ENCODE measurements at places on chromosomes 11 and 22.

DNA sequence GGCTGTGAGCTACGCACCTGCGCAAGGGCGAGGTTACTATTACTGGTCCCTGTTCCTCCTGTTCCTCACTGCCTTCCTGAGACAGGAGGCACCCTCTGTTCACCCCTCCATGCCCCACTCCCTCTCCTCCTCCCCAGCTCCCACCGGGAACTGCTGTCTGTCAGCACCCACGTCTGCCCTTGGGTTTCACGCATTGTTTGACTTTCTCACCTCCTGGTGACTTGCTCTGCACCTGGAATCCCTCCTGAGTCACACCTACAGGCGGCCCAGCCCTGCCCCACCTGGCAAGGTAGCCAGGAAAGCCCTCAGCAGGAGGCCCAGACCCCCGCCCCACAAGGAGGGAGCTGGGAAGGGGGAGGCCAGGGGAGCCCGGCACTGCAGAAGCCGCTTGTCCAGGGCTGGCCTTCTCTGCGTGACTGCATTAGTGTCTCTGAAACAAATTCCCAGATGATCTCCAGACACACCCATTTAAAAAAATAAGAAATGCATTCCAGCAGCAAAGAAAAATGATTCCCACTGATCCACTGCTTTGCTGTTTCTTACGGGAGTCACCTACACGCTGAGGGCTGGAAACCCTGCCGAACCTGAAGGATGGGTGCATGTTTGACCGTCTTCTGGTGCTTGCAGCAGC lies 86.4 kb downstream of the CELSR1 start:
- no peak for DNase-seq

- no peak for DNase-seq
These were observed 9.5 kb downstream of the YPEL1 start for GRCh38 chr22:21725956-21726649.

- DNase-seq = no peak
These were observed 49.4 kb downstream of the SMIM38 start for GRCh38 chr11:69204941-69205742.

DNA sequence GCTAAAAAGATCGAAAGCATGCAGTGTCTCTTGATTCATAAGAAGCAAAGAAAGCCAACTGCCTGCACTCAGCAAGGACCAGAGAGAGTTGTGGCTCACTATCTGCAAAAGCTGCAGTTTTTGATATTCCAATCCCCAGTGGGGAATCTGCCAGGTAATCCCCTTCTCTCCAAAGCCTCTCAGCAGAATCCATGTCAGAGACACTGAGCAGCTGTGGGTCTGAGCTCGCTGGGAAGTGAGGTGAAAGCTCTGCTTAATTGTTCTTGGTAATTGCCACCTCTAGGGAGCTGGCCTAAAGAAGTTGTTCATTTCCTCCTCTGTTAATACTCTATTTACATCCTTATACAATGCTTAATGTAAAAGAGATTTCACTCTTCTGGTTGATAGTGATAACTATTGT lies 261.3 kb upstream of the LRRC4C start:
- DNase-seq = no peak

GRCh38 chr11:78045851-78046485 lies 17.7 kb upstream of the THRSP start:
- DNase-seq = peak; percentile 35

- no peak for DNase-seq
These were observed 22.7 kb downstream of the OOSP3 start for GRCh38 chr11:59901306-59901705.

DNA sequence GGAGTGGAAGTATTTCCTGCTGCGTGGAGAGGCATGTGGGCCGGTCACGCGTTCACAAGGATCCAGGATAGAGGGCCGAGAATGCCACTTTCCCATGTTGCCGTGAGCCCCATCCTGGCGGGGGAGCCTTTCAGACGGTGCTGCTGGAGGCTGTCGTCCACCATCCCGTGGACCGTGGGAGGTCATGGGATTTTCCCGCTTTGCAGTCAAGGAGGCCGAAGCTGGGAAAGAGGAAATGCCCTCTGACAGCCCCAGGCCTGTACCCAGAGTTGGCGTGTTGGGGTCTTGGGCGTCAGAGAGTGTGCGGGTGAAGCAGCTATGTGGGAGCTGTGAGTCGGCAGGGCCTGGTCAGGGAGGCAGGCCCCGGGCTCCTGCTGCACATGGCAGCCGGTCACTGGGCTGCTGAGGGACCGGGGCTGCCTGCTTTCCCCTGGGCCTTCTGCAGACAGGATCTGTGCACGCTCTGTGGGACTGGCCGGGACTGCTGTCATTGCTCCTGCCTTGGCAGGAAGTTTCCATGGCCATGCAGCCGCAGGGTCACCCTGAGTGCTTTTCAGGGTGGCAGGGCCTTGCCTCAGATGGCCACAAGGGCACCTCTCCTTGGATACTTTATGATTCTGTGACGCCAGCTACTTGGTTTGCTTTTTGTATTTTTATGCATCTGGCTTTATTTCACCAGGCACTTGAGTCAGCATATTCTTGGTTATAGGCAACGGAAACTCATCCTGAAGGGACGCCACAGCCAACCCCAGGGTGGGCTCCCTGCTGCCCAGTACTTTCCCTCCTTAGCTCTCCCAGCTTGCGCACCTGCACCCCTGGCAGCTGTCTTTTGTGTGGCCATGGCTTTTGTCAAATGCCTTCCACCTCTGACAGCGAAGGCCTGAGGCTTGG lies 52.4 kb downstream of the AP2A2 start:
- no peak for DNase-seq

DNA sequence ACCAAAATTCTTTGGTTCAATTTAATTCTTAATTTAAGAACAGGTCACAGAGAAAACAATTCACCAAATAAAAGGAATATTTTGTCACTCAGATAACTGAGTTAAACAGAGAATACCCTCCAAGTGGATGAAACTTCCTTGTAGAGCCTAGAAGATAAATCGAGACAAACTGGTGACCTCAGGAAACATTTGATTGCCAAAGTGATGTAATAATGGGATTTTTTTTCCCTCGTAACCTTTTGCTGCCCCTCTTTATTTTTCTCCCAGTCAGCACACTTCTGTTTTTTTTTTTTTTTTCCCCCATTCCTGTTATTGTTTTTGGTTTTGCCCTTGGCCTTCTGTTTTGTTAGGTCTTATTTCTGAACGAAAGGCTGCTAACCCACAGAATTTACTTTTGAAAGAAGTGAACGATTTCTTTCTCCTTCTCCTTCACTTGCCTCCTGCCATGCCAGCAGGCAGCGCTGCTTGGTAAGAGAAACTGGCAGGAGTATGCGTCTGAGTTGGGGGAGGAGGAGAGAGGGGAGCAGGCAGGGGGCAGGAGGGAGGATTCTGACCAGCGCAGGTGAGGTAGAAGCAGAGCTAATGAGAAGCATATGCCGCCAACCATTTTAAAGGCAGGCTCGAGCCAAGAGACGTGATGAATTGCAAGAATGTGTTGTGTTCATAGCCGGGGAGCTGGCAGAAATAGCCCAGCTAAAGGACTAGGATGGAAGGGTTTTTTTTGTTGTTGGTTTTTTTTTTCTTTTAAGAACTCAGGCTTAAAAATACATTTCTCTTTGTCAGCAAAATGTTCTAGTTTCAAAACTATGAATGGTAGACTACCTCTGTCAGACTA lies 121.9 kb upstream of the MTMR2 start:
- DNase-seq = no peak

DNA sequence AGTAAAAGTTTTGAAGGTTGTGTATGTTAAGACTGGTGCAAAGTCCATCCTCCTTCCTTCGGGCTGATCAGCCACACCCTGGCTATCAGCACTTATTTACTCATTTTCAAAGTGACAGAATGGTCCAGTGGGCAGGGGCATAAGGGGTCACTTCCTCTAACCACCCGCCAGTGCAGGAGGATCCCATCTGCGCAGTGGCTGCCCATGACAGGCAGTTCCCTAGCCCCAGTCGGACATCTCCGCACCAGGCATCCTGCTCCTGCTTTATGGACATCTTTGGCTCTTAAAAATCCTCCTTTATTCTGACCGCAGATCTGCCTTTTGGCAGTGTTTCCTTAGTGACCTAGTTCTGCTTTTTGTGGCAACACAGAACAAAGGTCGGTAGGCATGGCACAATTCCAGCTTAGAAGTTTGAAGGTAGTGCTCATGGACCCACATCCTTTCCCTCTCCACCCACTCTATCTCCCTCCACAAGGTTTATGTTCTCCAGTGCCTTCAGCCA lies 55.9 kb downstream of the BMAL1 start:
- no peak for DNase-seq

DNA sequence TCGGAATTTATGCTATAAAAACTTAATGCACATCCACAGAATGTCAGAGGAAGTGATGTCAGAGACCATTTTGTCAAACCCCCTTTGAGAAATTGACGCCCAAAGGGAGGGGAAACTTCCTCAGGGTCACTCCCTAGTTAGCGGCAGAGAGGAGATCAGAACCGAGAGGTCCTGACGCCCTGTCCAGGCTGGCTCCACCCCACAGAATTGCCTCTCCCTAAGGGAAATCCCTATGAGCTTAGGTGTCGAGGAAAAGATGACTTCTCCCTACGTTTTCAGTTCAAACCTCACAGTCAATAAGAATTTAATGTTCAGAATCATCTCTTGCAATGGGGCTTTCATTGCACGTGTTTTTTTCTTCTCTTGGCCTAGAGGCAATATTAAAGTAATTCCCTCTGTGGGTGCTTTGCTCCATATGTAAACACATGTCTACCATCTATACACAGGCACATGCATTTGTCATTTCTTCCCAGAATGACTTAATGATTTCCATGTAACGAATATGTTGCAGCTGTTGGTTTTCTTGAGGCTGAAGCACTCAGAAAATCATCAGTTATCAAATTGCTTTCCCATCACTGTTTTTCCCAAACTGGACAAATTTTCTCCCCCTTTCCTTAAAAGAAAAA lies 148.7 kb upstream of the TIMP3 start:
- no peak for DNase-seq

- no peak for DNase-seq
These were observed 60.9 kb upstream of the ZC3H12C start for GRCh38 chr11:110032259-110032658.

- no peak for DNase-seq
These were observed 918.8 kb upstream of the CHORDC1 start for GRCh38 chr11:91141655-91142054.

GRCh38 chr11:74581954-74582547 lies 10.3 kb upstream of the POLD3 start:
- DNase-seq = no peak

- no peak for DNase-seq
These were observed 47.3 kb downstream of the PRR5L start for GRCh38 chr11:36343436-36343835.

GRCh38 chr11:63840356-63841060 lies 1.6 kb downstream of the MARK2 start:
- DNase-seq = no peak

- no peak for DNase-seq
These were observed 1.7 kb upstream of the CD81 start for GRCh38 chr11:2375341-2375853.

DNA sequence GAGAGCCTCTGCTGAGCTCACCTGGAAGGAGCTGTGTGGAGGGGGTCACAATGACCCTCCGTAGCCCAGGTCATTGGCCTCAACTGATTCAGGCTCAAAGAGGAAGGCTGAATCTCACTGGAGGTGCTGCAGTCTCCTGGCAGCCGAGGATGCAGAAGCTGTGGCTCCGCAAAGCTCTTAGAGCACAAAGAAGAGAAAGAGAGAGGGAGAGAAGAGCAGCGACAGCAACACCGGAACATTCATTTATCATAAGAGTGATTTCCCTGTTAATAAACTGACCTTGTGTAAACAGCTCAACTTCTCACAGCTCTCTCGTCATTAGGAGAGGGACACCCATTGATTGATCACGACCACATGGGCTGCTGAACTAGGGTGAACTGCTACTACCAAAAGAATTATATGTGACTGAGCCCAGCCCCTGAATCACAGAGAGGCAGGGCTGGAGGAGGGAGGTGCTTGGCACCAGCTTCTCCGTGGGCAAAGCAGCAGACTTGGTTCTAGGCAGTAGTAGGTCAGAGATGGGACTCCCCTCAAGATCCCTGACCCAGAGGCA lies 281.7 kb downstream of the NXPE2 start:
- DNase-seq = no peak

GRCh38 chr11:44718612-44719390 lies 8.0 kb upstream of the TSPAN18 start:
- DNase-seq = no peak

DNA sequence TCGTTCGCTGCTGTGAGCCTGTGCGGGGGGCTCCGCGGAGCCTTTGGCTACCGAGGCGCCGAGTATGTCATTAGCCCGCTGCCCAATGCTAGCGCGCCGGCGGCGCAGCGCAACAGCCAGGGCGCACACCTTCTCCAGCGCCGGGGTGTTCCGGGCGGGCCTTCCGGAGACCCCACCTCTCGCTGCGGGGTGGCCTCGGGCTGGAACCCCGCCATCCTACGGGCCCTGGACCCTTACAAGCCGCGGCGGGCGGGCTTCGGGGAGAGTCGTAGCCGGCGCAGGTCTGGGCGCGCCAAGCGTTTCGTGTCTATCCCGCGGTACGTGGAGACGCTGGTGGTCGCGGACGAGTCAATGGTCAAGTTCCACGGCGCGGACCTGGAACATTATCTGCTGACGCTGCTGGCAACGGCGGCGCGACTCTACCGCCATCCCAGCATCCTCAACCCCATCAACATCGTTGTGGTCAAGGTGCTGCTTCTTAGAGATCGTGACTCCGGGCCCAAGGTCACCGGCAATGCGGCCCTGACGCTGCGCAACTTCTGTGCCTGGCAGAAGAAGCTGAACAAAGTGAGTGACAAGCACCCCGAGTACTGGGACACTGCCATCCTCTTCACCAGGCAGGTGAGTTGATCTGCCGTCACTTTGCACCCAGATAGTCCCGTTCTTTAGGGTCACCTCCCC lies 1.0 kb downstream of the ADAMTS15 start:
- no peak for DNase-seq

GRCh38 chr11:70135142-70135541 lies 57.0 kb downstream of the ANO1 start:
- DNase-seq = no peak

DNA sequence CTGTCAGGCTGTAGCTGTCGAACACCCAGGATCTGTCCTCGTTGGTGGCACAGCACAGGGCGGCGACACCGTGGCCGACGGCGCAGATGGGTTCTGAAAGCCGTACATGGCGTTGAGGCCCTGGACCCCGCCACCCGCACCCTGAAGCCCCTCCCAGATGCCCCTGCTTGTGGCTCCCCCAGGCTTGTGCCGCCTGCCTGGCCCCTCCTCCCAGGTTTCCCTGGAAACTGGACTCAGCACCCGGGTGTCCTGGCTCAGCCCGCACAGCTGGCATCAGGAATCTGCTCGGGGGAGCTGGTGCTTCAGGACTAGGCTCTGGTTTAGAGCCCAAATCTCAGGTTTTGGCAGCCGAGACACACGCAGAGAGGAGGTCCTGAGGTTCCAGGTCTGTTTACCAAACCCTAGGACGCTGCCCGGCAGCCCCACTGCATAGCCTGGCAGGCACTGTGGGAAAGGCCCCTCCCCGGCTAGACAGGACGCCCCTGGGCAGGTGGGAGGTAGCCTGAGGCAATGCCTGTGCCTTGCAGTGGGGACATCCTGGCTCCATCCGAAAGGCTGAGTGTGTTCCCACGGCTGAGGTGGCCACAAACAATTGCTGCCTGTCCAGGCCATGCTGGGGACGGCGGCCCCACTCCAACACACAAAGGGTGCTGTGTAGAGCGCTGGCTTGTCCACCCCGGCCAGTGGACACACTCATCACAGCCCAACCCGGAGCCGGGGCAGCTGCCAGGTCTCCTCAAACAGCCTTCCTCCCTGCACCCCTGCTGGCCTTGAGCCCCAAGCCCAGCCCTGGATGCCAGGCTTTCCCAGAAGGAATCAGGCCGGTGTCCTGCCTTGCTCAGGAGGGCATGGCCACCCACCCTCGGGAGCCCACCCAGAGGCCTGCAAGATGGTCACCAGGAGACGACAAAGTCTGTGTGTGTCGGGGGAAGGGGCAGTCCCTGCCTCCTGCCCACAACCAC lies 4.6 kb downstream of the GATD1 start:
- DNase-seq = no peak

Data from T-helper 22 cell (primary cell).